ENCODE measurements at places on chromosomes 4 and X. TPM values are rescaled to one million over a fixed set of nuclear protein-coding genes. Genes with fewer than 3 reads are reported as not detected.

Gene DMRTC1
- polyA plus RNA-seq = not detected

Gene MGARP
- 42.6 TPM for polyA plus RNA-seq

- DNase-seq = no peak
Observed at GRCh38 chrX:32867781-32868523, 343.4 kb downstream of the DMD start.

GRCh38 chr4:79267671-79268070 lies 58.2 kb downstream of the NAA11 start:
- no peak for DNase-seq

DNA sequence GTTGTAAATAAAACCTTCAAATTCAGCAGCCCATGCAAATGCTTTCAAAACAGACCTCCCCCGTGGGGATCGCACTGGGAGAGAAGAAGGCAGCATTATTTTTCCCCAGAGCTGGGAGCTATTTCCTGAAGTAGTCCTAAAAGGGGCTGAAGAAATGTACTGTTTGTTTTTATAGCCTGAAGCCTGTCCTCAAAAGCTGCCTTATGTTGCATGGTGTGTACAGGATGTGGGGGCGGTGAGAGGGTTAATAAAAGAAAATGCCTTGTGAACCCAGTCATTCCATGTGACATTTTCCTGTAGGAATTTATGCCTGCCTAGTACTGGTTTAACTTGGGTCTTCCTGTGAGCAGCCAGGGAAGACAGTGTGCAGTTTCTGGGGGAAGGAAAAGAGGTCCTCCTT lies 144.1 kb downstream of the SOWAHB start:
- peak; percentile 93 for DNase-seq

DNA sequence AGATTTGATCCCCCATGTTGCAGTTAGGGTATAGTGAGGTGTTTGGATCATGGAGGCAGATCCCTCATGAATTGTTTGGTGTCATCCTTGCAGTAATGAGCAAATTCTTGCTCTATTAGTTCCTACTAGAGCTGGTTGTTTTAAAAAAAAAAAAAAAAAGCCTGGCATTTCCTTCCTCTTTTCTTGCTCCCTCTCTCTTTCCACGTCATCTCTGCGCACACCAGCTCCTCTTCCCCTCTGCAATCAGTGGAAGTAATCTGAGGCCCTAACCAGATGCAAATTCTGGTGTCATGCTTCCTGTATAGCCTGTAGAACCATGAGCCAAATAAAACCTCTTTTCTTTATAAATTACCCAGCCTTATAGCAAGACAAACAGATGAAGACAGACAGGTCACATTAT lies 24.5 kb downstream of the WDR17 start:
- DNase-seq = no peak

DNA sequence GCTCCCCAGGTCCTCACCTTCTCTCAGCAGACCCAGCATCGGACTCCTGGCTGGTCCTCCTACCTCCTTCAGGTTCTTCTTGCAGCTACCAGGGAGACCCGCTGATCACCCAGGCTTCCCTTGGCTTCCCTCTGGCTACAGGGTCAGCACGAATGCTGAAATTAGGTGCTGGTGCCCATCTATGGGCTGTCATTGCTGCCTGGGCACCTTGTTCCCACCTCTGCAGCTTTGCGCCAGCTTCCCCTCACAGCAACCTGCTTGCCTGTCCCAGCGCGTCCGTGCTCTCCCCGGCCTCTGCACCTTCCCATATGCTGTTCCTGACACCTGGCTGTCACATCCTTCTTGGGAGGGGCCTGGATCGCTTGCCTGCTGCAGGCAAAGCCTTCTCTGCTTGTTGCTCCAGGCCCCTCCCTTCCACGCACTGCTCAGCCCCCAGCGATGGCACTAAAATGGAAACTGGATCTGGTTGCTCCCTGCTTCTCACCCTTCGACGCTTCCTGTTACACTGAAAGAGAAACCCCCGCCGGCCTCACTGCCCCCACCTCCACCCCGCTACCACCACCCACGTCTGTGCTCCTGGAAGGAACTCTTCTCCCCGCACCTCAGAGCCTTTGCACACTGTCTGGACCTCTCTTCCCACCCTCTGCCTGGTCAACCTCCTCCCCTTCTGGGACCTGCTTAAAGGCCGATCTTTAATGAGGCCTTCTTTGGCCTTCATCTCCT lies 22.2 kb downstream of the C4orf50 start:
- no peak for DNase-seq

Gene GYPA
- polyA plus RNA-seq = not detected
